ENCODE measurements at places on chromosomes 1 and 21.

GRCh38 chr21:44434936-44435635, 20.2 kb upstream of the LRRC3 start:
- DNase-seq: no peak

DNA sequence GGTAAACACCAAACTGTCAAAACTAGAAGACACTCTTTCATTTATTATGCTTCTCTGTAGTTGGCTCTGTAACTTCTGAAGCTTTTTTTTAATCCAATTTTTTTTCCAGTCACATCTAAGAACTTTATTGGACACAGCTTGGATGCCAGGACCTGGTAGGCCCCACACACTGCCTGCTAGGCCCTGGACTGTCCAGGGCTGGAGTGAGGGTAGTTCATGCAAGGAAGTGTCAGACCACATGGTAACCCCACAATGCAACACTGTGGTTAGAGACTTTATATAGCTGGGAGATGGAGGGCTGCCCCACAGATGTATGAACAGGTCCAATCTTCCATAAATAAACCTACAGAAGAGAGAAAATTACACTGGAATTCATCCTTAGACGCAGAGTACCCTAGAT, 7.1 kb downstream of the SLC2A1 start:
- no peak for DNase-seq

DNA sequence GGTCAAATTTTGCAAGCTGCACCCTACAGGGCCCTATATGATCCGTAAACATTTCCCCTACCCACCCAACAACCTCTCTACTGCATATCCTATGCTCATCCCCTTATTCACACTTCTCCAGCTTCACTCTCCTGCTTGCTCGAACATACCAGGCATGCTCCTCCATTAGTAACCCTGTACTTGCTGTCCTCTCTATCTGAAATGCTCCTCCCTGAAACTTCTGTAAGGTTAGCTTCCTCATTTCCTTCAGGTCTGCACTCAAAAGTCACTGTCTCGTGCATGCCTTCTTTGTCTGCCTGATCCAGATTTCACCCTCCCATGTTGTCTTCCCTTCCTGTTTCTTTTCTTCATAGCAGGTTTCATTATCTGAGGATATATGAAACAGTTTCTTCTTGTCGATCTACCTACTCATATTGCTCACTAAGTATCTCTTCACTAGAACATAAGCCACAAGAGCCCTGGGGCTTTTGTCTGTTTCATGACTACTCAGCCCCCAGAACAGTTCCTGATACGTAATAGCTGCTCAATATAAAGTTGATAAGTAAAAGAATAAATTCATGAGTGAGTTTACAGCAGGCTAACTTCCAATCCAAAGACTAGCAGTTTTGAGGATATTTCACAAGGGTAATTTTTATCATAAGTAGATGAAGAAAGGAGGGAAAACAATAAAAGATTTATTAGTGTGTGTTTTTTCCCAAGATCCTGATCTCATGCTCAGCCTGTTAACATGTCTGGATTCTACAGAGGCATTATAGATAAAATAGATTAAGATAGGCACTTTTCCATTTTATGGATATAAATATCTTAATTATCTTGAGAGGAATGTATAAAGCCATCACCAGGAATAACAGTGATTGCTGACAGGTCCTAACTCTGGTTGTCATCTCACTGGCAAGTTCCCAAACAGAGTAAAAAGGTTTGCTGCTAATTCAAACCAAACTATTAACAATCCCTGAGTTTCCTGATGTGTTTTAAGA, 392.5 kb upstream of the ESRRG start:
- DNase-seq: no peak

DNA sequence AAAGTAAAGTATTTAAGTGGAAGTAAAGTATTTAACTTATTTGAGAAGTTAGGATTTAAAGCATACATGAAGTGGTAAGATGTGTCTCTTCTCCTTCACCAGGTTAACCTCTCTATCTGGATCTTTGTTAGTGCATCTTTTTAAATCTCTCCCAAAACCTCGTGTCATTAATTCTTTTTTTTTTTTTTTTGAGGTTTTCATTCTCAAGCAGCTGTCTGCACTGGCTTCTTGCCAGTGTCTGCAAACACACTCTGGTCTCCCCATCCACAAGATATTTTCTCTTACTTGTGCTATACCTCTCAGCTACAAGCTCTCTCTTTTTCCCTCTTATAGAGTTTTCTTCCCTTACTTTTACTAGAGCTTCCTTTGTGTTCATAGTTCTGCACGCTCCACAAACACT, 49.0 kb downstream of the CLDN17 start:
- DNase-seq: no peak

DNA sequence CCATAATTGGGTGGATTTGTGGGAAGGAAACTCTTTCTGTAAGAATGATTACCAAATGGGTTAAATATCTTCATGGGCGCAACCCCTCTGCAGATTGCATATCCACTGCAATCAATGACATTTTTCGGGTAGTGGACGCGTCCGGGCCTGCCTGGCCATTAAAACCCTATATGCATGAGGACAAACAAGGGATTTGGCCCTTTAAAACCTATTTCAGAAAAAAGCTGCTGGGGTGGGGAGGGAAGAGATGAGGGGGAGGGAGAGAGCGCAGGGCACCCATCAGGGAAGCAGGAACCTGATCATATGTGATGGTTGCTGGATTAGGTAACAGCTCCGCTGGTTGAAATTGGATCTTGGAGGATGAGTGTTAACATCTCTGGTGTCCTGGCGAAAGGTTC, 228.8 kb downstream of the PBX1 start:
- no peak for DNase-seq

DNA sequence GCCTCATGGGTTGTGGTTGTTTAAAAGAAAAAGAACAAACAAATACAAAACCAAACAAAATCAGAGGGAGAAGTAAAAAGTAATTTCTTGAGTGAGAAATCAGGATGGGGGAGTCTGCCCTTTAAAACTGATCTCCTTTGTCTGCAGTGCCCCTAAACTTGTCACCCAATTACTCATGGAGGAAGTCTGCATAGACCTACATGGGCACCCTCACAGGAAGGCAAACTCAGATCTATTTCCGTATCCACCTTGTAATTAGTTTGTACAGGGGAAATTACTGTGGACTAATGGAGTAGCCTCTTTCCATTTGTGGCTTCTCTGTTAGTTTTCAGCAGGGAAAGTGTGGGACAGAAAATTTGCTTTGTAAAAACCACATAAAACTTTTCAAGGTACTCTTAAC, 600.4 kb downstream of the ADGRL2 start:
- DNase-seq: no peak

DNA sequence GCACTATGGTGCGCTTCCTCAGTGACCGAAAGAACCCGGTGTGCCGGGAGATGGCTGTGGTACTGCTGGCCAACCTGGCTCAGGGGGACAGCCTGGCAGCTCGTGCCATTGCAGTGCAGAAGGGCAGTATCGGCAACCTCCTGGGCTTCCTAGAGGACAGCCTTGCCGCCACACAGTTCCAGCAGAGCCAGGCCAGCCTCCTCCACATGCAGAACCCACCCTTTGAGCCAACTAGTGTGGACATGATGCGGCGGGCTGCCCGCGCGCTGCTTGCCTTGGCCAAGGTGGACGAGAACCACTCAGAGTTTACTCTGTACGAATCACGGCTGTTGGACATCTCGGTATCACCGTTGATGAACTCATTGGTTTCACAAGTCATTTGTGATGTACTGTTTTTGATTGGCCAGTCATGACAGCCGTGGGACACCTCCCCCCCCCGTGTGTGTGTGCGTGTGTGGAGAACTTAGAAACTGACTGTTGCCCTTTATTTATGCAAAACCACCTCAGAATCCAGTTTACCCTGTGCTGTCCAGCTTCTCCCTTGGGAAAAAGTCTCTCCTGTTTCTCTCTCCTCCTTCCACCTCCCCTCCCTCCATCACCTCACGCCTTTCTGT, 7.3 kb upstream of the PIGV start:
- no peak for DNase-seq
